ENCODE measurements at places on chromosomes 16 and 17.

- DNase-seq: no peak
Observed at GRCh38 chr17:15909481-15909991, 35.4 kb upstream of the ADORA2B start.

DNA sequence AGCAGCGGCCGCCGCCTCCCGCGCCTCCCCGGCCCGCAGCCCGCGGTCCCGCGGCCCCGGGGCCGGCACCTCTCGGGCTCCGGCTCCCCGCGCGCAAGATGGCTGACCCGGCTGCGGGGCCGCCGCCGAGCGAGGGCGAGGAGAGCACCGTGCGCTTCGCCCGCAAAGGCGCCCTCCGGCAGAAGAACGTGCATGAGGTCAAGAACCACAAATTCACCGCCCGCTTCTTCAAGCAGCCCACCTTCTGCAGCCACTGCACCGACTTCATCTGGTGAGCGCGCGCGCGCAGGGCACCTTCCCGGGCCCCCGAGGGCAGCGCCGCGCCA, 258 bp downstream of the PRKCB start:
- DNase-seq: no peak

- no peak for DNase-seq
Observed at GRCh38 chr16:8346294-8346693, 244.0 kb downstream of the TMEM114 start.

DNA sequence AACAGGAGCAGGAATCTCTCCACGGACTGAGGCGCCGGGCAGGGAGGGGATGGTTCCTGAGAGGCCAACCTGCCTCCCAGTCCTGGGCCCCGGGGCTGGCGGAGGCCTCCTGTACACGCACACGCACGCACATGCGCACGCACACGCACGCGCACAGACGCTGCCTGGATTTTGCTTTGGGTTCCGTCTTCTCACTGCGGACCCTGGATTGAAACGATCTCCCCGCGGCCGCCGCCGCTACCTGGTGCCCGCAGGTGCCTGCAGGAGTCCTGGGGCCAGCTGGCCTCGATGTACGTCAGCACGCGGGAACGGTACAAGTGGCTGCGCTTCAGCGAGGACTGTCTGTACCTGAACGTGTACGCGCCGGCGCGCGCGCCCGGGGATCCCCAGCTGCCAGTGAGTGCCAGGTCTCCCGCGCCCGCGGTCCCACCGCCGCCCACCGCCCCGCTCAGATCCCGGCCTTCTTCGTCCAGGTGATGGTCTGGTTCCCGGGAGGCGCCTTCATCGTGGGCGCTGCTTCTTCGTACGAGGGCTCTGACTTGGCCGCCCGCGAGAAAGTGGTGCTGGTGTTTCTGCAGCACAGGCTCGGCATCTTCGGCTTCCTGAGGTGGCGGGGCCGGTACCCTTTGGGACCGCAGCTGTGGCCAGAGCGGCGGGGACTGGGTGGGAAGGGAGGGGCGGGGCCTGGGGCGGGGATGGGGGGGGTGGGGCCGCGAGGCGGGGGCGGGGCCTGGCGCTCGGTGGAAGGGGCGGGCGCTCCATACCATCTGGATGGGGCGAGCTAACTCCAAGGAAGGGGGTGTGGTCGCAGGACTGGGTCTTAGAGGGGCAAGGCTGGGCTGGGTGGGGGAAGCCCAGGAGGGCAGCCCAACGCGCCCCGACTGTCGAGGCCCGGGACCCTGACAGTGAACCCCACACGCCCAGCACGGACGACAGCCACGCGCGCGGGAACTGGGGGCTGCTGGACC, 12.3 kb downstream of the CES4A start:
- peak; percentile 89 for DNase-seq

- DNase-seq: no peak
Observed at GRCh38 chr17:57666946-57667345, 78.2 kb downstream of the CCDC182 start.

DNA sequence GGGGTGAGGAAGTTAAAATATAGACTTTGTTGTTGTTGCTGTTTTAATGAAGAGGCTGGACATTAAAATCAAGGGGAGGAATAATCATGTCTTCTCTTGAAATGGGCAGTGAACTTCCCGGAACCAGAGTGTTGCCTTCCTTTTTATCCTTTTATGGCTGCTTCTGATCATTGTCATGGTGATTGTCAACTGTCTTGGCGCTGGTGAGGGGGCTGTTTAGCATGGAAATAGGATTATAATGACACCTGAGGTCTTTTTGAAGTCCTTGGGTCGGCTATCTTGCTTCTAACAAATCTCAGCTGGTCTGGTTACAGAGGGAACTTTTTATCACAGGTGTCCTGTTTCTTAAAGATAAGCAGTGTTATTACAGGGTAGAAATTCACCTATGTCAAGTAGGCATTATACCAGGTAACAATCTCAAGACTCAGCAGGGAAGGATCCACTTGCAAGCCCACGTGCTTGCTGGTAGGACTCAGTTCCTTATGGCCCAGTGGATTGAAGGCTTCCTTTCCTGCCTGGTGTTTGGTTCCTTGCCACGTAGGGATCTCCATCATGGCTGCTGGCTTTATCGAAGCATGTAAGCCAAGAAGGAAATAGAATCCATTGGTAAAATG, 349.3 kb downstream of the WWOX start:
- DNase-seq: no peak

GRCh38 chr17:45067637-45068036, 6.5 kb downstream of the NMT1 start:
- no peak for DNase-seq

- no peak for DNase-seq
Observed at GRCh38 chr16:8989099-8989878, 25.6 kb upstream of the USP7 start.

DNA sequence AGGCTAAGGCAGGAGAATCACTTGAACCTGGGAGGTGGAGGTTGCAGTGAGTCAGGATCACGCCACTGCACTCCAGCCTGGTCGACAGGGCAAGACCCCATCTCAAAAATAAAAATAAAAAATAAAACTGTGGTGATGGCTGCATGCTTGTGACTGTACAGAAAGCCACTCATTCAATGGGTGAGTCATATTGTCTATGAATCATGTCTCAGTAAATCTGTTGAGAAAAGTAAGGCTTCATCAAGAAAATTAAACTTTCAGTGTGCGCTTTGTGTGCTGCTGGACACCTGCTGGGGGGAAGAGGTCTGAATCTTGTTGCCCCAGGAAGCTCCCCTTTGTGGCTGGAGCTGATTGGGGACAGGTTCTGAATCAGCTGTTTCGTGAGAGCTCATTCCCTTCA, 11.3 kb downstream of the NUBP1 start:
- peak; percentile 45 for DNase-seq

DNA sequence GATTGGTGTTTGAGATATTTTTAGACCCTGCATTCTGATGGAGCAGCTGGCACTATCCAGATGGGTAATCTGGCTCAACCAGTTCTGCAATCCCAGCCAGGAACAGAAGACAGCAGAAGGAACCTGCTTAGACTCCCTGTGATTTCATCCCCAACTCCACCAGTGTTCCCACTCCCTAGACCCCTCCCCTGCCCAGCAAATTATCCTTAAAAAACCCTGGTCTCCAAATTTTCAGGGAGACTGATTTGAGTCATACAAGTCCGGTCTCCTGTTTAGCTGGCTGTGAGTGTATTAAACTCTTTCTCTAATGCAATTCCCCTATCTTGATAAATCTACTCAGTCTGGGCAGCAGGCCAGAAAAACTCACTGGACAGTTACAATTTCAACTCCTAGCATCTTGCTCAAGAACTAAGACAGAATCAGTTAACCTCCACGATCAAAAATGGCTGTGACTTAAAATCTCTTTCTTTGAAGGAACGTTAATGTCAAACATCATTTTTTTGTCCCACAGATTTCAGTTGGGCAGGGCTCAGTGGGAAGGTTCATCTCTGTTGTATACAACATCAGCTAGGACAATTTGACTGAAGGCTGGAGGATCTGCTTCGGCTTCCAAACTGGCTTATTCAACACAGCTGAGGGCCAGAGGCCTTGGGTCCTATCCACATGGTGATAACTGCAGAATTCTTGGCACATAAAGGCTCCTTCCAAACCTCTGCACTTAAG, 4.9 kb upstream of the RBL2 start:
- no peak for DNase-seq

- DNase-seq: no peak
Observed at GRCh38 chr17:78276098-78276887, 44.9 kb downstream of the TMEM235 start.

DNA sequence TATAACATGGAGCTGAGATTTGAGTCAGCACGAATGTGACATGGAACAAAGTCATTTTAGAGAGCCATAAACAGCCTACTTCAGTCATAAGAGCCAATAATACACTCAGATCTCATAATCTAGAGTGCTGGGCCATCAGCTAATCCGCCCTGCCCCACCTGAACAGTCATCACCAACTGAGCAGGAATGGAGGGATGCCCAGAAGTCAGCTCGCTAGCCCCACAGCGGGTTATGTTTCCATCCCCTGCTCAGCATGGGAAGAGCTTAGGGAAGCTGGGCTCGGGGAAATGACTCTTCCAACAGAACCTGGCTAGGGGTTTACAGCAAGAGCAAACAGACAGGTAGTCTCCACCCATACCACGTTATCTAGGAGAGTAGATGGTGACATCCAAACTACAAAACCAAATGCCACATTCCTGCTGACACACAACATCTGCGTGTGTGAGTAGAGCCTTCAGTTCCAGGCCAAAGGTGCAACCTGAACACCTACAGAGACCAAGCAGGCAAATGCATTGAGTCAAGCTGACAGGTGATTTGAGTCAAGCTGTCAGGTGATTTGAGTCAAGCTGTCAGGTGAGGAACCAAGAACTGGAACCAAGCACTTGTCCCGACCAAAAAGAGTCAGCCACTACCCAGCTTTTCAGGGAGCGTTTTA, 2.0 kb downstream of the TMEM11 start:
- no peak for DNase-seq

GRCh38 chr16:67883872-67884261, 818 bp upstream of the NRN1L start:
- DNase-seq: peak; percentile 85

GRCh38 chr17:37146086-37147064, 197.6 kb downstream of the AATF start:
- DNase-seq: no peak

- DNase-seq: no peak
Observed at GRCh38 chr16:56773532-56773931, 43.6 kb downstream of the NUP93 start.

All from GM03348 (cell line).